Aorta (tissue), 5 donors: ENCODE measurements at places on chromosomes 1 and 21. TPM values are rescaled to one million over a fixed set of nuclear protein-coding genes. Genes with fewer than 3 reads are reported as not detected.
A peak's percentile ranks its signal among the peaks of the same experiment; 100 is the strongest.

The CASQ2 gene
- 47.9 TPM for total RNA-seq

GRCh38 chr21:26836528-26836927 is 8.7 kb downstream of the ADAMTS1 start:
- no peaks in the 10 kb centered on the region for H3K27me3 ChIP-seq
- no peak for DNase-seq
- peaks cover 9% of the 10 kb centered on the region for H3K36me3 ChIP-seq
- H3K27ac ChIP-seq: peak overlapping the region; percentile 28
- H3K4me3 ChIP-seq: no peak overlapping the region

The AGL gene
- 15.7 TPM for total RNA-seq

GRCh38 chr1:3590951-3591865 is 20.1 kb downstream of the MEGF6 start:
- no peak for DNase-seq
- H3K27ac ChIP-seq: no peak overlapping the region
- H3K4me3 ChIP-seq: no peak overlapping the region

DNA sequence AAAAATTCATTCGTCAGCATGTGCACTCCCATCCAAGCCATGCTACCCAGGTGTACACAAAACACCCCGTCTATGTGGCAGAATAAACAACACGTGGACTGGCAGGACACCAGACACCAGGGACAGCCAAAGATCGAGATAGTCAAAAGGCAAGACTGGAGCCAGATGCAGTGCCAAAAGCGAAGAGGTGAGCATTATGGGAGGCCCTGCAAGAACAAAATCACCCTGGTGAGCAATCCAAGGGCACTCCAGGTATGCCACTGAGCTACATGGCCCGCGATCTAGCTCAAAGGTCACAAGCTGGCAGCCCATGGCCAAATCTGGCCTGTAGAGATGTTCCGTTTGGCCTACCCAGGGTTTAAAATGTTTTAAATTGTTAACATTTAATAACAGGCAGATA is 33.7 kb downstream of the PLPP3 start:
- peaks cover 7% of the 10 kb centered on the region for H3K4me1 ChIP-seq
- no peak overlapping the region for H3K4me3 ChIP-seq
- peaks cover 3% of the 10 kb centered on the region for H3K36me3 ChIP-seq
- H3K27me3 ChIP-seq: no peaks in the 10 kb centered on the region
- no peak overlapping the region for H3K27ac ChIP-seq

DNA sequence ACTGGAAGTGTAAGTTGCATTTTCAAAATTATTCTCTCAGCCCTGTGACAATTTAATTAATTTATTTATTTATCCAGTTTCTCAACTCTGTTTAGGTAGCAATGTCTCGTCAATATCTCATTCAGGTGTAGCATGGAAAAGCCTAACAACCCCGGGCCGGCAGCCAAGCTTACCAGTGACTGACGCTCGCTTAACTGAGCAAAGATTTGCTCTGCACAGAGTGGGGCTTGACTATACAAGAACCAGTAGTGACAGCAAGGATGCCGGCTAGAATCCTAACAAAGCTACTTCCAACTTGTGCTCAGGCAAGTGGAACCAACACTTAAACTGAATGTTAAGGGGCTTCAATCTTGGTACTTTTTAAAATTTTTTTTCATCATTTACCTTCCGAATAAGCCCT is 80.9 kb upstream of the ESRRG start:
- no peak overlapping the region for H3K4me3 ChIP-seq
- no peaks in the 10 kb centered on the region for H3K36me3 ChIP-seq
- no peak overlapping the region for H3K27ac ChIP-seq
- no peak for DNase-seq
